ENCODE measurements at places on chromosomes 16 and 17.

DNA sequence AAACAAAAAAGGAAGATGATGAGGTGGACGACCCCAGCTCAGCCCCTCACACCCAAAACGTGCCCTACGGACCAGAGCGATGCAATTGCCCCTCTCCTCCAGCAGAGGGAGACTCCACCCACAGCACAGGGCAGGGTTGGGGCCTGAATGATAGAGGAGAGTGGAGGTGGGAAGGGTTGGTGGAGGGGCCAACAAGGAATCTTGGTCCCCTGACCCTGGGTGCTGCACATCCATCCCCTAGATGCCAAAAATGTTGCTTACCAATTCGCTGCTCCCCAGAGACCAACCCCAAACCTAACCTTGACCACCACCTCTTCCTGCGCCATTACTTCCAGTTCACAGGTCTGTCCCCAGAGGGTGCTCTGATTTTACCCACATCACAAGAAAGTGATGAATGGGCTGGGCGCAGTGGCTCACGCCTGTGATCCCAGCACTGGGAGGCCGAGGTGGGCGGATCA is 12.9 kb downstream of the P2RX5 start:
- peak; percentile 68 for DNase-seq

DNA sequence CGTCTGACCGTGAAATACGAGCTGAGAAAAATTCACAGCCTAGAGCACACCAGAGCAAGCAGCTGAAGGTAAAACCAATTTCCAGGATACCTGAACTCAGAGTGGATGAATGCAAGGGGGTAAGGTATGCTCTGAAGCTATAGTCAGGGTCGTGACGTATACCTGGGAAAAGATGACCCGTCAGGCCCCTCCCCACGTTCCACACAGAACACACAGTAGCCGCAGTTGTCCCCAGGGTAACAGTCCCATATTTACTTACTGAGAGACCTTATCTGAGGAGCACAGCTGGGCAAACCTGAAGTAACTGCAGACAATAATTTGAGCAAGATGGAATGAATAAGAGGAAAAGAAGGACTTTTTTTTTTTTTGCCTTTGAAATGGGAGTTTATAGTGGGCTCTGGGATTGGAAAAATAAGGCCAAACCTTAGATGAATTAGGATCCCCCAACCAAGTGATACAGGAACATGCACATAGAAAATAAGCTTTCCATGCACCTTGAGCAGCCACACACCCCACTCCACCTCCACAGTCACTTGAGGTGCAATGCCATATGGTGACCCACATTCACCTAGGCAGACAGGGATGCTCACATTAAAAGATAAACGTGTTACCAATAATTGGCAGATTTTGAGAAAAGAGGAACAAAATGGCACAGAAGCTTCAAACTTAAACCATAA is 38.0 kb downstream of the ABCA6 start:
- no peak for DNase-seq

- DNase-seq: no peak
Observed at GRCh38 chr16:86697715-86698114, 119.4 kb downstream of the FOXL1 start.

DNA sequence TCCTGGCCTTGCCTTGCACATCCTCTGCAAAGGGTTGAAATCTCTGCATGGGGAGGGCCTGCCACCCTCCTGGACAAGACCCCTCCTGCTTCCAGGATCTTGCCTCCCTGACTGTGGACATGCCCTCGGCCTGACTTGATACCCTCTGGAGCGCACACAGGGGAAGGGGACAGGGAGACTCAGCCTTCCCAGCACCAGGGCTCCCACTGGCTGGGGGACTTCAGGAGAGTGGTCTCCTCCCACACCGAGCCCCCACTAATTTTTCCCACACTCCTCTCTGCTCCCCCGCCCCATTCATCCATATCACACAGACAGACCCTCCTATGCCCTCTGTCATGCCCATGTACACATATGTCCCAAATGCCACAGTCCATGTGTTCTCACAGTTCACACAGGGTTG is 14.3 kb downstream of the SGCA start:
- no peak for DNase-seq

- DNase-seq: no peak
Observed at GRCh38 chr16:65185241-65185778, 63.4 kb upstream of the CDH11 start.

DNA sequence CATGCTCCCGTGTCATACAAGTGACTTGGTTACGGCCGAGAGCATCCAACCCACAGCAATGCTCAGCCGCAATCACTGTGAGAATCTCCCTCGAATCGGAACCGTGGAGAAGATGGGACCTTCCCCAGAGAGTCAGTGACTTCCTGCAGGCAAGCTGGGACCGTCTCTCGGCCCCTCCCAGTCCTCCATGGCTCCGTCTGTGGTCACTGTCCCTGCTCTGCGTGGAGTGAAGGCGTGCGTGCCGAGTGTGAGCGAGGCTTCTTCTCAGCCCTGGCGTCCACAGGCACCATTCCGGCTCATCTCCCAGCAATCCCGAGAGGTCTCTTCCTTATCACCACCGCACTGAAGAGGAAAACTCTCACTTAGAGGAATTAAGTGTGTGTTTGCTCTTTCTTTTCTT is 113.1 kb downstream of the ADCY9 start:
- no peak for DNase-seq

DNA sequence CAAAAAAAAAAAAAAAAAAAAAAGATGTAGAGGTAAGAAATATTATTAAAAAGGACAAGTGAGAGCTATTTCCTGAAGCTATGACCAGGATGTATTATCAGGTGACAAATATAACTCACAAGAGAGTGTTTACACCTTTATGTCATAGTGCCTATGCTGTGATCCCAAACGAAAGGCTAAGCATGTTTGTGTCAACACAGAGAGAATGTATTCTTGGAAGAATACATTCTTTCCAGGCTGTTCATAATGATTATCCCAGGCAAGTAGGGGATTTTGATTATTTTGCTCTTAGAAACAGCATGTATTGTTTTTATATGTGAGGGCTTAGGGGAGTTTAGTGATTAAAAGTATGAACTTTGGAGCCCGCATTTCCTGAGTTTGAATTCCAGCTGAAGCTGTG is 175.0 kb downstream of the SPECC1 start:
- DNase-seq: no peak

GRCh38 chr16:27174007-27174406 is 29.3 kb upstream of the KDM8 start:
- peak; percentile 78 for DNase-seq

- peak; percentile 62 for DNase-seq
Observed at GRCh38 chr16:66476328-66477027, 49.4 kb downstream of the BEAN1 start.

DNA sequence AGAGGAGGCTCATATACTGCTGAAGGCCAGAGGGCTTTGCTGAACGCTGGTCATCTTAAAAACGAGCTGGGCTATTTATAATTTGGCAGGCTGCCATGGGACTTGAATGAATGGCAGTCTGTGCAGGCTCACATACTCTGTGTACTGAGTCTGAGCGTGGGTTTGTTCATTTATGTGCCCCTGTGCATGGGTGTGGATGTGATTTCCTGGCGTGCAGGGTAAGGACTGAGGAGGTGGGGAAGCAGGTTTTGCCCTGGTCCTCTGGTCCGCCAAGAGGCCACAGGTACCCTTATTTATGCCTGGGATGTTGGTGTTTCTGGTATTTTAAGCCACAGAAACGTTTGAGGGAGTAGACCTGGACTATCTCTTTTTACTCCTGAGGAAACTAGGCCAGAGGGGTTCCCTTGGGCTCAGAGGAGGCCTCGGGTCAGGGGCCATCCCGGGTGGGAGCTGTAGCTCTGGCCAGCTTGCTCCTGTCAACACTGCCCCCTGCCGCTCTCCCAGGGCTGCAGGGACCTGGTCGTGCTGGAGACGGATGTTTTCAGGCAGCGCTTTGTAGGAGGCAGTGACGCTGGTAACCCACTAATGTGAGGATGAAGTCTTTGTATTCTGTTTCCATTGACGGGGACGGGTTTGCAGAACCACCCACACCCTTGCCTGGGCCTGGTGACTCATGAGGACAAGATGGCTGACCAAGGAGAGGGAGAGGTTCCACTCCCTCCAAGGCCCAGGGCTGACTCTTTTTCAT is 184.4 kb downstream of the MSI2 start:
- peak; percentile 69 for DNase-seq

- DNase-seq: peak; percentile 47
Observed at GRCh38 chr16:53453928-53454327, 19.7 kb downstream of the RBL2 start.

DNA sequence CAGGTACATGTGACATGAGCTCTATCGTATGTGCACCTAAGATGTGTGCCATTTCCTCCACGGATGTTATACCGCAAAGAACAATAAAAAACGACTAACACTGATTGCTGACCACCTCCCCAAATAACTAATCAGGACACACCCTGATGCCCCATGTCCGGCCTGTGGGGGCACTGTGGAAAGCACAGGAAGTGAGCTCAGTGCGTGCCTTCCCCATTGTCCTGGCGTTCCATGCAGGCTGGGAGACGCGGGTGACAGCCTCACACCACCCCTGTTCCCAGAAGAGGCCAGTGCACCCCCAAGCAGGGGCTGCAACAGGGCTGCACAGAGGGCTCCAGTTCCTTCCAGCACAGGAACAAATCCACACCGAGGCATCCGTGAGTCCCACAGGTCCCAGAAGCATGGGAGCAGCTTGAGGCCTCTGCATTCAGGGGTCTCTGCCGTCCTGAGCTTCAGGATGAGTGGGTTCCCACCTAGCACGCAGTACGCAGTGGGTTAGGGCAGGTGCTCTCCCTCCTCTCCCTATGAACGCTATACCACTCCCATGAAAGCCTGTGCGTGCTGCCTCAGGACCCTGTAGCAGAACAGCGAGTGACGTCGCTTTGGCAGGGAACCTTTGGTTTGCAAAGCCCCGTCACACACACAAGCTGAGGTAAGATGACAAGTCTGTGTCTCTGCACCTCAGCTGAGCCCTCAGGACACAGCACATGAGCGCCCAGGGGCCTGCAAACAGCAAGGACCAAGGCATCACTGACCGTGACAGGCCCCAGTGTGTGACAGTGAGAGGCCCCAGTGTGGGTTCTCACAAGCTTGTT is 117.7 kb downstream of the ZNF778 start:
- no peak for DNase-seq

DNA sequence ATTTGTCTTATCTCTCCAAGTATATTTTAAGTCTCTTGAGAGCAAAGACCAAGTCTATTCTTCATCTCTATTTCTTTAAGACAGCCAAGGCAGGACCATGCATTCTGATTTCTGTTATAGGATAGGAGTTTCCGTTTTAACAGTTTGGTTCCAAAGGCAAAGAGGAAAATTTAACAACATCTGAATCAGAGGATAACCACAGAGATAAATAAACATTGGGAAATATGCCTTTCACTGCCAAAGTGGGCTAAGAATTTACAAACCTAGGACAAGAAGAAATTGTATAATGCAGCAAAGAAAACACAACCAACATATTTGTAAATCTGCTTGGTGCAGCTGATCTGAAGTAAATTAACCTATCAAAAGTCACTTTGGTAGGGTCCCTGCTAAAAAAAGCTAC is 37.7 kb downstream of the USP32 start:
- no peak for DNase-seq

GRCh38 chr17:67491681-67492024 is 114.6 kb downstream of the PITPNC1 start:
- DNase-seq: peak; percentile 25

DNA sequence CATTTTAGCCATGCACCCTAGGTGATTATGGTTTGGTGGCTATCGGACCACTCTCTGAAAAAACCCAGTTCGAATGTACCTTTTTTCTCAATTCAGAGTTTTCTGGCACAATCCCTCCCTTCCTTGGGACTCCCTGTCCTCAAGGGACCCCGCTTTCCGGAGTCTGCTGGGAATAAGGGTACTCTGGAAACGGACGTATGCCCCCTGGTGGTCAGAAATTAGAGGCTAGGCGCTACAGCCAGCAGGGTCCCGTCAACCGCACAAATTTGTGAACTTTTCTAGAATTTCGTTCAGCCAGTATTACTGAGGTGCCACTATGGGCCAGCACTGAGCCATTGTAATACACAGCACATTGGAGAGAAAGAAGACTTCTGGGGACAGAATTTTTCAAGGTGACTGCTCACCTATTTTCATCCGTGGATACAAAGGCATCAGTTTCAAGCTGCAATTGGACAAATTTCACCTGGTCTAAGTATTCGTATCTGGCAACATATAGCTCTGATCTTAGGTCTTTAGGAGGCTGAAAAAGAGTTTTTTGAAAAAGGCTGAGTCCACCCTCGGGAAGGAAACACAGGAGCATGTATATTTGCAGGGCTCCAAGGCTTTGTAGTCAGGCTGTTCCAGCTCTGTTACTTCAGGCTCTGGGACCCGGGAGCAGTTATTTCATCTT is 27.1 kb upstream of the CRYBA1 start:
- peak; percentile 80 for DNase-seq

DNA sequence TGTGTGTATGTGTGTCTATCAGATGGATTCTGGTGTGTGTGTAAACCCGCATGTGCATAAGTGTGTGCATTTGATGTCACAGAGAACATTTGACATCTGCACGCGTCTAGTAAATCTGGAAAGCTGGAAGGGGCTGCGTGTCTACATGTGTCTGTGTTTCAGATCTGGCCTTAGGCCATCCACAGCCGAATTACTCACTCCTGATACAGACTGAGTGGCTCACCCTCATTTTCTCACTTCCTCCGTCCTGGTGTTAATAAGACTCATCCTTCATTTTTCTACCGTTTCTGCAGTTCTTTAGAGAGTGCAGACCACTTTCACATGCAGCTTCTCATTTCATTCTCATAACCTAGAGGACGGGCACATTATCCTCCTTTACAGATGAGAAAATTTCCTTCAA is 491.6 kb downstream of the CDH13 start:
- DNase-seq: no peak

- peak; percentile 58 for DNase-seq
Observed at GRCh38 chr16:22300427-22301071, 3.3 kb downstream of the POLR3E start.

DNA sequence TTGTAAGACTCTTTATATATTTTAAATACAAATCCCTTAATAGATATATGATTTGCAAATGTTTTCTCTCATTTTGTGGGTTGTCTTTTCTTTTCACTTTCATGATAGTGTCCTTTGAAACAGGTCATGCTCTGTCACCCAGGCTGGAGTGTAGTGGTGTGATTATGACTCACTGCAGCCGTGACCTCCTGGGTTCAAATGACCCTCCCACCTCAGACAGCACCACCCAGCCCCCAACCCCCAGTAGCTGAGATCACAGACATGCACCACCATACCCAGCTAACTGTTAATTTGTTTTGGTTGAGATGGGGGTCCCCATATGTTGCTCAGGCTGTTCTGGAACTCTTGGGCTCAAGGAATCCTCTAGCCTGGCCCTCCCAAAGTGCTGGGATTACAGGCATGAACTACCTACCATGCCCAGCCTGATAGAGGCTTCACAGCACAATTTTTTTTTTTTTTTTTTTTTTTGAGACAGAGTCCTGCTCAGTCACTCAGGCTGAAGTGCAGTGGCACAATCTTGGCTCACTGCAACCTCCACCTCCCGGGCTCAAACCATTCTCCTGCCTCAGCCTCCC is 18.5 kb upstream of the TMIGD1 start:
- no peak for DNase-seq

DNA sequence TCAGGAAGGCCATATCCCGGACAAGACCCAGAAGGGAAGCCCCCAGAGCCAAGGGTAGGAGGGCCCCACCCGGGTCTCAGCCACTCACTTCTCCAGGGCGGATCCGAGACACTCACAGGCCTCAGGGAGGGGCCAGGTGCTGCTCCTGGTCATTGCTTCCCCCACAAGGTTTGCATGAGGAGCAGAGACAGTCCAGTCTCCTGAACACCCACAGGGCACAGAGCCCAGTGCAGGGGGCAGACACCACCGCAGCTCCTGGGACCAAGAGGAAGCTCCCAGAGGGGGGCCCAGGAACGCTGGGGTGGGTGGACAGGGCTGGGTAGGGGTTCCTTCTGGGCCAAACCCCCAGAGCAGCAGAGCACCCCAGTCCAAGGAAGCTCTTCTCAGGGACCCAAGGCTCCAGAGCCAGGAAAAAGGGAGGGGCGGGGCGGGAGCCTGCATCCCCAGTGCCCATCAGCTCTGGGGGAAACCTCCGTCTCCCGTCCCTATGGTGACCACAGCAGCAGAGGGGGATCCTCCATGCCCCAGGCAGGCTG is 709 bp upstream of the MRPL28 start:
- DNase-seq: no peak

All from CD4-positive, alpha-beta T cell treated with Interleukin-6 for 4 hours (primary cell).